Fibroblast of skin of left quadriceps (primary cell): ENCODE measurements at places on chromosomes 5 and 9.

- DNase-seq = no peak
Measured at GRCh38 chr9:72037571-72037970, 22.8 kb downstream of the C9orf57 start.

GRCh38 chr5:59500014-59500413 lies 393.5 kb downstream of the PDE4D start:
- DNase-seq = no peak

- peak; percentile 68 for DNase-seq
Measured at GRCh38 chr5:10555277-10555684, 8.6 kb upstream of the ANKRD33B start.

DNA sequence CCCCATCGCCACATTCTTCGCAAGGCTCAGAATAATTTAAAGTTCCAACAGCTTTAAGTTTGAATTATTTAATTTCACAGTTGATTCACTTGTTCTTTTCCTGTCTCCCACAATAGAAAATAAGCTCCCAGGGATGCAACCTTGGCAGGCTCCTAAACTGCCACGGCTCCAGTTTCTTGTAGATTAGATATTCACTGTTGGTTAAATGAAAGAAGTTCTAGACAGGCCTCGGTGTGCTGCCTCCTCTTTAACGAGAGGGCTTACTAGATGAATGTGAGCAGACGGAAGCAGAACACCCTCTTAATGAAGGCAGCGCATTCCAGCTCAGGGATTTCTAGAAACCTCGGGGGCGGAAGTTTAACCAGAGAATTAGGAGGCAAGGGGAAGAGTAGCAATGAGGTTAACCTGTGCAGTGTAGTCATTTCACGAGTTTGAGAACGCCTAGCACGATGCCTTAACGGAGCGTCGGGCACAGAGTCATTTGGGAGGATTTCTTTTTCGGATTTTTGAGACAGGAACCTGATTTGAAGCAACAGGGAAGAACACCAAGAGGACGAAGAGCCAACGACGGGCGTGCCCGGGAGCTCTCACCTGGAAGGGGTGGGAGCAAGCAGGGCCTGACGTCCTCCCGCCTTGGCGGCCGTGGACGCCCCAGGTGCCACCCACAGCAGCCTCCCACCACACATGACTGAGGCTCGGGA lies 637 bp upstream of the SMC5 start:
- DNase-seq = peak; percentile 55

DNA sequence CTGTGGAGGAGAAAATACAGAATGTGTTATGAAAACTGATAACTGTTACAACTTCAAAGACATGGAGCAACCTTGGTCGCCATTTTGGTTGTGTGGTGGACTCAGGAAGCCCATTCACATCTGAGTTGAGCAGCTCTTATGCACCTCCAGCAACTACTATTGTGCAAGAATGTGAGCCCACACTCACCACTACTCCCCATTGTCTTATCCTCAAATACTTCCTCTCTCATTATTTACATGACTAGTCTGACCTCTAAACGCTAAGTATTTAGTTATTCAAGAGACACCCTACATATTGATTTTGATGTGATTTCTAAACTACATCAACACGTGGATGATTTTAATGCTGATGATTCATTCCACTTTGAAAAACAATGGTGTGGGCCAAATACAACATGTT lies 516.6 kb upstream of the CLINT1 start:
- DNase-seq = no peak

DNA sequence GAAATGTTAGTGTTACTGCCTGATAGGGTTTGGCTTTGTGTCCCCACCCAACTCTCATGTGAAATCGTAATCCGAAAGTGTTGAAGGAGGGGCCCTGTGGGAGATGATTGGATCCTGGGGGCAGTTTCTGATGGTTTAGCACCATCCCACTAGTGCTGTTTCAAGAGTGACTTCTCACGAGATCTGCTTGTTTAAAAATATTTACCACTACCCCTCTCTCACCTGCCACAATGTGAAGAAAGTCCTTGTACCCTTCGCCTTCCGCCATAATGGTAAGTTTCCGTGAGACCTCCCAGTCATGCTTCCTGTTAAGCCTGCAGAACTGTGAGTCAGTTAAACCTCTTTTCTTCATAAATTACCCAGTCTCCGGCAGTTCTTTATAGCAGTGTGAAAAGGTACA lies 2.6 kb upstream of the RFX3 start:
- no peak for DNase-seq

GRCh38 chr5:132392978-132393825 lies 23.7 kb downstream of the SLC22A5 start:
- no peak for DNase-seq

- DNase-seq = no peak
Measured at GRCh38 chr5:135980620-135981019, 25.8 kb upstream of the LECT2 start.

DNA sequence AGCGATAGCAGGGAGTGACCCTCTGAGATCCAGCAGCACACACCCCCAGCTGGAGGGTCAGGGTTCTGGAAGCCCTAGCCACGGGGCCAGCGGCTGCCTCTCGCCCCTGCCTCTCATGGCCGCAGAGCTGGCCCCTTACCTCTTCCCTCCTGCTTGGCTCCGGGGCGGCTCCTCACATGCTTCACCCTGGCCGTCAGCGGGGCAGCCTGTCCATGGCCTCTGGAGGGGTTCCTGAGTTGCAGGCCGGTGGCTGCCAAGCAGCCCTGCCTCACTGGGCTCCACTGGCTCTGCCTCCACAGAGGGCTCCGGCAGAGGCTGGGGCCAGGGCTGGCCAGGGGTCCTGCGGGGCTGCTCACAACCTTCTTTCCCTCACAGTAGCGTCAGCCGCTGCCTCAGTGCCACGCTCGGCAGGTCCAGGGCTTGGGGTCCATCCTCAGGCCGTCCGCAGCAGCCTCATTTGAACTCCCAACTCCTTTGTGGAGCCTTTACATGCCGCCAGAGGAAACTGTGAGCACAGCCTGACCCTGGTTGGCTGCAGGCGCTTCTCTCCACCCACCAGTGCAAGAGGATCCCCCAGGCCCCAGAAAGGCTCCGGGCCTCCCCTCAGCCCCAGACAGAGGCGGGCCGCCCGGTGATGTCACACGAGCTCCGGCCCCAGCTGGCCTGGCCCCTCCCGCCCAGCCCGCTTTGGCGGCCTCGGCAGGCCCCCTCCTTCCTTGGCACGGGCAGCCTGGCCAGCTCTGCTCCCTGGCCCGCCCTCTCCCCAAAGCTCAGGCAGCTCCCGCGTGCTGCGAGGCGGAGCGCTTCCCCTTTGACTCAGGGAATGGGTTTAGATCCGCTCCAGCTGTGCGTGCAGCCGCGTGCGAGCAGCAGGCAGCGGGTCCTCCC lies at the start of gene ANGPTL2:
Gene ANGPTL2, minus strand, starts transcription at position 460 of the 888 bp plus-strand sequence. CDS start 13,904 bp downstream, outside the sequence.
- peak; percentile 83 for DNase-seq

GRCh38 chr9:128051932-128052709 lies 15.0 kb downstream of the NAIF1 start:
- DNase-seq = no peak

DNA sequence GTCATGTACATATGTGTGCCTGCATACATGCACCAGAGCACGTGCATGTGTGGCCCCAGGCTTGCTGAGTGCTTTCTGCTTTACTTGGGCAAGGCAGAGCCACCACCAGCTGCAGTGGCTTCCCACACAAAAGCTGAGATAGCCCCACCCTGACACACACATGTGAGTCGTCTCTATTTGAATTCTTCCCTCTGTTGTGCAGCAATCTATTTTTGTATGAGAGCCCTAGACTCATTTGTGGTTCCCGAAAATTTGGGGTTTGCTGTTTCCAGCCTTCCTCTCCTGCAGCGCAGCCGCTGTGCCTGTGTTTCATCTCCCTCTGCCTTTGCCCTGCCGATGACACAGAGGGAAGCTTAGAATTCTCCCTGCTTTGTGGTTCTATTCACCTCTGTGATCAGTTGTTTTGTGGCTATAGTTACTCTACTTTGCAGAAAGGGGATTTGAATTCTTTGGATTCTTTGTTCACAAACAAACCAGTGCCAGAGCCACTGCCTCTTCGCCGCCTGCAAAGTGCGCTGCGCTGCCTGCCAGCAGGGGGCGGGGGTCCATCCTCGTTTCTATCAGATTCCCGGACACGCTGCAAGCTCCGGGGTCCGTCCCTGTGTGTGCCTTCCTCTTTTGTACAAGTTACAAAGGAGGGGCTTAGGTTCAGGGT lies 95.8 kb upstream of the DAP start:
- DNase-seq = peak; percentile 72

DNA sequence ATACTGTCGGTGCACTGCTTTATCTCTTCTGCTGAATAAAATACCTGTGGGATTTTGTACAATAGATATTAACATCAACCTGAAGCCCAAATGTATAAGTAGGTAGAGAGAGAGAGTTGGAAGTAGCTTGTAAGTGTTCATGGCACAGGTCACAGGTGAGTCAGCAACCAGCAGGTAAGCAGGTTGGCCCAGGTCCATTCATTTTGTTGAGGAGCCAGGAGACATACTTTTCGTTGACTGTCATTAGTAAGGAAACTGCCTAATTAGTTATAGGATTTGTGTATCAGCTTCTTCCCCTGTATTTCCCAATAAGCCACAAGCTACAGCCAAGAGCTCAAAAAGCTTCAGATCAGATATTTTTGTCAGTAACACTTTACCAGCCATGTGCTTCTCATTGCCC lies 650.8 kb downstream of the IRX1 start:
- no peak for DNase-seq

DNA sequence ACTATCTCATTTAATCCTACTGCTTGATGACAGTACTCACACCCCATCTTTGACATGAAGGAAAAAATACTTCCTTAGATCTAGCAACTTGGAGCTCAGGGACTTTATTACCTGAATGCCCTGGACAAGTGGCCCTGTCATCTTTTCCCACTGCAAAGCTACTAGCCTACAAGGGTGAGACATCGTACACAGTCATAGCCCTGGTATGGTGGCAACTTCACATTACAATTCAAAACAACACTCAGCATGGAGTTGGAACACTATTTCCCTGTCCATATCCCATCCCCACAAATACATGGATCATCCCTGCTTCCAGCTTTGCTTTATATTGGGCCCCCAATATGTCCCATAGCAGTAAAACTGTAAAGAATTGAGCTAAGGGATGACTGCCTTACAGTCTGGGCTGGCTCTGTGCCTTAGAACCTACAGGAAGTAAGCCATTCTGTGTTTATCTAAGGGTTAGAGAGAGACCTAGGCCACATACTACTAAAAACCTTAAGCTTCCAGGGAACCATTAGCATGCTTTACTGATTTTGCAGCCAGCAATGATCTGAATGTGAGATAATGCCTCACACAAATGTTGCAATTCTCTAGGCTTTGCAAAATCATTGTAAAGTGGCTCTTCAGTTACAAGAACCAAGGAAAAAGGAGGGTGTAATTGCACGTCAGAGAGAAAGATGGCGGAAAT lies 55.9 kb downstream of the OTULIN start:
- peak; percentile 22 for DNase-seq

GRCh38 chr5:32584646-32585045 lies 711 bp upstream of the SUB1 start:
- DNase-seq = no peak

- peak; percentile 25 for DNase-seq
Measured at GRCh38 chr5:38551030-38552017, 5.1 kb downstream of the LIFR start.

DNA sequence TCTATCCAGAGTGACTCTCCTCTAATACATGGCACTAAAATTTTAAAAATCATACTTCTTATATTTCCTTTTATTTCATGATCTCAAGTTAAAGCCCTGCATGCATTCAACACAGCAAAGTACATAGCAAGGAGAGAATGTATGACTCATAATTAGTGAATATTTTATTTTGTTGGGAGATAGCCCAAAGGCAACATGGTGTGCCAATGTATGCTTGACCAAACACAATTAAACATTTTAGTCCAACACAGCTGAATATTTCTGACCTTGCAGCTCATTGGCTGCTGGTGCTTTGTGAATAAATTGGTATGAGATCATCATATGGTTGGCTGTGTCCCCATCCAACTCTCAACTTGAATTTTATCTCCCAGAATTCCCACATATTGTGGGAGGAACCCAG lies 103.5 kb downstream of the NPR3 start:
- peak; percentile 55 for DNase-seq

GRCh38 chr5:81829242-81829641 lies 78.3 kb upstream of the SSBP2 start:
- no peak for DNase-seq

- DNase-seq = no peak
Measured at GRCh38 chr5:138495351-138495750, 30.1 kb downstream of the EGR1 start.

GRCh38 chr9:97638666-97639065 lies 5.0 kb downstream of the NCBP1 start:
- no peak for DNase-seq

GRCh38 chr5:114447084-114447773 lies 85.4 kb downstream of the KCNN2 start:
- DNase-seq = no peak

DNA sequence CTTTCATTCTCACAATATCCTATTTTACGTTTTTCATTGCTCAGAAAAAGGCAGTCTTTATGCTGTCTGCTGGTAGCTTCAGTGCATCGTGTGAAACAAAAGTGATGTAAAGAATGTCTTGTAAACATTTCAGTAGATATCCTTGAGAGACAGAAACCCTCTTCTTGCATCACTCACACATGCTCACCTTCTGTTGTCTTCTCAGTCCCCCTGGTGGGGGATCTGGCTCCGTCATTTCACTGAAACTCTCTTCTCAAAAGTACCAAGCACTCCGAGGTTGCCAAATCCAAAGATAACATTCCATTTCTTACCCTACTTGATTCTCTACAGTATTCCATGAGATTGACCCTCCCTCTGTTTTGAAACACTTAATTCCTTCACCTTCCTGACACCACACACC lies 46.1 kb upstream of the PCA3 start:
- DNase-seq = no peak

GRCh38 chr5:108521841-108522506 lies 140.1 kb upstream of the FBXL17 start:
- DNase-seq = peak; percentile 43
